Natural killer cell (primary cell): ENCODE measurements at places on chromosomes 12 and 14. TPM values are rescaled to one million over a fixed set of nuclear protein-coding genes. Genes with fewer than 3 reads are reported as not detected.
A peak's percentile ranks its signal among the peaks of the same experiment; 100 is the strongest.

DNA sequence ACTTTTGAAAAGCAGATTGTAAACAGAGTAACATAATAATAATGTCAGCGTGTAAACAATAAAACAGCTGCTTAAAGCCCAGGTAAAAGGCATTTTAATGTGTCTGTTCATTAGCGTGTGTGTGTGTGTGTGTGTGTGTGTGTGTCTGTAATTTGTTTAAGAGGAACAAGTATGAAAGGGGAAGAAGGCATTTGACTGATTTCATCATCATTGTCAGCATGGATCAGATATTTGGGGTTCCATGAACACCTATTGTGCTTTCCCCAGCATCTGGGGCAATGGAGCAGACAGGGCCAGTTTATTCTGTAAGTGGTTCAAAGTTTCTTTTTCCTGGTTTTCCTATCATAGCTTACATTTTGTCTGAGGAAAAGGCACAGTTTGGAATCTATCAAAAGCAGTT, 28.9 kb downstream of the SLC25A21 start:
- no peak overlapping the region for H3K4me3 ChIP-seq
- H3K27me3 ChIP-seq: no peaks in the 10 kb centered on the region
- H3K27ac ChIP-seq: no peak overlapping the region

GRCh38 chr12:62434494-62435302, 31.9 kb upstream of the MON2 start:
- H3K36me3 ChIP-seq: no peaks in the 10 kb centered on the region
- H3K27ac ChIP-seq: no peak overlapping the region
- peaks cover 9% of the 10 kb centered on the region for H3K27me3 ChIP-seq
- peak; percentile 23 for DNase-seq
- H3K4me3 ChIP-seq: peak overlapping the region; percentile 21

GRCh38 chr14:88831284-88831683, 6.8 kb downstream of the TTC8 start:
- no peaks in the 10 kb centered on the region for H3K4me1 ChIP-seq
- DNase-seq: no peak
- no peak overlapping the region for H3K27ac ChIP-seq
- no peak overlapping the region for H3K4me3 ChIP-seq
- H3K36me3 ChIP-seq: no peaks in the 10 kb centered on the region

GRCh38 chr12:26668847-26669246, 164.1 kb downstream of the ITPR2 start:
- H3K4me3 ChIP-seq: no peak overlapping the region
- H3K27me3 ChIP-seq: no peaks in the 10 kb centered on the region
- H3K27ac ChIP-seq: no peak overlapping the region

GRCh38 chr12:113601656-113602263, 130.1 kb upstream of the LHX5 start:
- no peak overlapping the region for H3K27ac ChIP-seq
- H3K36me3 ChIP-seq: no peaks in the 10 kb centered on the region
- H3K4me3 ChIP-seq: no peak overlapping the region
- DNase-seq: no peak
- H3K4me1 ChIP-seq: no peaks in the 10 kb centered on the region
- no peaks in the 10 kb centered on the region for H3K27me3 ChIP-seq

- H3K4me3 ChIP-seq: no peak overlapping the region
- H3K36me3 ChIP-seq: no peaks in the 10 kb centered on the region
- H3K4me1 ChIP-seq: peaks cover 8% of the 10 kb centered on the region
- no peak for DNase-seq
- H3K27ac ChIP-seq: no peak overlapping the region
These were observed 101.1 kb upstream of the BCL2L14 start for GRCh38 chr12:11969437-11970154.

DNA sequence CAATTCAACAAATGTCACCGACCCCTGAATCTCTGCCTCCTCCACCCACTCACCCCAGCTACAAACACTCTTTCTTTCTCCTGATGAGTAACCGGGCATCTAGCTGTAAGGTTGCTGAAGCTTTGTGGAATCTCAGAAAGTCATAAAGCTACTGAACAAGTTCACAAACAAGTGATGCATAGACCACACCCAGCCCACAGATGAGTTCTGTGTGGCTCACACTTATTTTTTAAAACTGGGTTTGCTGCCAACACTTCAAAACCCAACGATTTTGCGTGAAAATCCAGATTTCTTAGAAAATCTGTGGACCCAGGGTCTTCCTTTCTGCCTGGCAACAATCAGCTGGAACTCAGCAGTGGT, 96.1 kb downstream of the APAF1 start:
- peaks cover 9% of the 10 kb centered on the region for H3K27me3 ChIP-seq
- no peak overlapping the region for H3K27ac ChIP-seq
- no peak for DNase-seq
- no peaks in the 10 kb centered on the region for H3K36me3 ChIP-seq
- peaks cover 9% of the 10 kb centered on the region for H3K4me1 ChIP-seq

DNA sequence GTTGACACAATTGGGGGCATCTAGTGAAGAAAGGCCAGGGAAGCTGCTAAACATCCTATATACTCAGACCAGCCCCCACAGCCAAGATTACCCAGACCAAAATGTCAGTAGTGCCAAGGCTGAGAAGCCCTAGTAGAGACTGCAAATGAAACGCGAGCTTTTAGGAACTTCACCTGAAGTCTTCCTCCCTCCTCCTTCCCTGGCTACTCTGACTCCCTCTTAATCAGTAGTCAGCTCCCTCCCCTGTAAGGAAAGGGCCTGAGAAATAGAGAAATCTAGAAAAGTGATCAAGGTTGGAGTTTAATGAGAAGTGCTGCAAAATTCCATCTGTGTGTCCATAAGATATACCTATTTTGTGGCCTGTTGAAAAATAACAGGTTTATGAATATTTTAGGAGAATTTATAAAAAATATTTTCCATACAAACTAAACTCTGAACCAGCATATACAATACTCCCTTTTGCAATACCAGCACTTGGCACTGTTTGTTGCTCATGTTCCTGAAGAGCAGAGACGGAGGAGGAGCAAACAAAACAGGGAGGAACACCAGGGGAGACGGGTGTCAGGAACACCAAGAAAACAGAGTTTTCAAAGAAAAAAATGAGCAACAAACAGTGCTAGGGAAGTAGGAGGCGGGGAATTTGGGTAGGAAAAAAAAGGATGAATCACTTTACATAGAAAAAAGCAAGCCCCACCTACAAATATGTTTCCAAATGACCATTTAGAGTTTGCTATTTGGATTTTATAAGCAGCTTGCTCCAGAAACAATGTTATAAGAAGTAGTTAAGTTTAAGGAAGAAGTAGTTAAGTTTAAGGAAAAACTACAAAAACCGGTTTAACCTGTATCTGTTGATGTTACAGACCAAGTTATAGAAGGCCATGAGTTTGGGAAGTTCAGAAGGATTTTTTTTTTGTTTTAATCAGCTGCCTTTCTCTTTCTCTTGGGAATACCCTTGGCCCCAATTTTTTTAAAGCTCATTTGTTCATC, 282.1 kb upstream of the GRIP1 start:
- no peaks in the 10 kb centered on the region for H3K27me3 ChIP-seq
- H3K4me1 ChIP-seq: peaks cover 21% of the 10 kb centered on the region
- no peak for DNase-seq
- H3K4me3 ChIP-seq: no peak overlapping the region
- H3K36me3 ChIP-seq: no peaks in the 10 kb centered on the region

DNA sequence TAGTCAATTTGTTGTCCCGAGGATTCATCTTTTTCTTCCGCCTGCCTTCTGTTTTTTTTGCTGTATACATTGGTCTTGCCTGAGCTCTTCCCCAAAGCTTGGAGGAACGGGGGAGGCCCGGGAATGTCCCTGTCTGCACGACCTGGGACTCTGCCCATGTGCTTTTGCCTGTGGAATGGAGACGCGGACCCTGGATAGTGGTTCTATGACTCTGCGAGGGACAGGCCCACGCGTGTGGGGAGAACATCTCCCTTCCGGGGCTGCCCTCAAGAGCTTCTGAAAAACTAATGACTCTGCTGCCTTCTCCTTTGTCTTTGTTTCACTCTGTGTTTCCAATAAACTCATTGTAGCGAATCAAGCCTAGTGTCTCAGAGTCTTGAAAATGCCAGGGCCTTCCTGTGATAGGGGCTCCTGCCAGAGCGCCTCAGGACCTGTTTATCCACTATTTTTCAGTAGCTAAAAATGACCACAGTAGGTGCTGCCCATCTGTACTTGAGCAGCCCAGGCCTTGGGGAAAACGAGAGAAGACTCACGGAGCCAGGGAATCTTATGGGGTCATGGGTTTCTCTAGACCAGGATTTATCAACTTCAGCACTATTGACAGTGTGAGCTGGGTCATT, 12.3 kb downstream of the KRT83 start:
- H3K4me1 ChIP-seq: peaks cover 37% of the 10 kb centered on the region
- H3K36me3 ChIP-seq: no peaks in the 10 kb centered on the region
- H3K27ac ChIP-seq: no peak overlapping the region
- no peak for DNase-seq

DNA sequence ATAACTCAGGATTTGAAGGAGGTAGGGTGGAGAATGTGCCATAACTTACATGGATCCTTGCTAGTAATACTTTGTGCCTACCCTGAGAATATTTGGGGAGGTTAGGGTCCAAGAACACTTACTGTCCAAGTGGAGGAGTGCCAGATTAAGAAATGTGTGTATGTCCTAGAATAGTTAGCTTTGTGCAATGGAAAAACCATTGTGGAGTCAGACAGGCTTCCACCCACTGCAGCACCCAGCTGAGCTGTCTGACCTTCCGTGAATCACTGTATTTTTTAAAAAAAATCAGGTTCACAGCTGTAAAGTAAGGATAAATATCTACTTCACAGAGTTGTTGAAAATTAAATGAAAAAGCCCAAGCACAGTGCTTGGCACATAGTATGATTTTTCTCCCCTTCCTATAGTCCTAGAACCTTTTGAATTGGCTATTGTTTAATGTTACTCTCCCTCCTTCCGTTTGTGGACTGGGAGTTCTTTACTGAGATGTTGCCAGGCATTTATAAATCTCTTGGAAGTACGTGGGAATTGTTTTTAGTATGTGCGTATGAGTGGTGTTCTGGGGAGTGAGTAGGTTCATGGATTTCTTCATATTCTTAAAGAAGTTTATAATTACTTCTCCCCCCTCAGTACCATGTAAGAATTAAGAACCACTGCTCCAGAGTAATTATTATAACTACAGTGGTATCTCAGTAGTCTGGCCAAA, 9.2 kb downstream of the RAB21 start:
- no peaks in the 10 kb centered on the region for H3K4me1 ChIP-seq
- H3K36me3 ChIP-seq: peaks cover 12% of the 10 kb centered on the region
- H3K27ac ChIP-seq: no peak overlapping the region
- H3K4me3 ChIP-seq: no peak overlapping the region

DNA sequence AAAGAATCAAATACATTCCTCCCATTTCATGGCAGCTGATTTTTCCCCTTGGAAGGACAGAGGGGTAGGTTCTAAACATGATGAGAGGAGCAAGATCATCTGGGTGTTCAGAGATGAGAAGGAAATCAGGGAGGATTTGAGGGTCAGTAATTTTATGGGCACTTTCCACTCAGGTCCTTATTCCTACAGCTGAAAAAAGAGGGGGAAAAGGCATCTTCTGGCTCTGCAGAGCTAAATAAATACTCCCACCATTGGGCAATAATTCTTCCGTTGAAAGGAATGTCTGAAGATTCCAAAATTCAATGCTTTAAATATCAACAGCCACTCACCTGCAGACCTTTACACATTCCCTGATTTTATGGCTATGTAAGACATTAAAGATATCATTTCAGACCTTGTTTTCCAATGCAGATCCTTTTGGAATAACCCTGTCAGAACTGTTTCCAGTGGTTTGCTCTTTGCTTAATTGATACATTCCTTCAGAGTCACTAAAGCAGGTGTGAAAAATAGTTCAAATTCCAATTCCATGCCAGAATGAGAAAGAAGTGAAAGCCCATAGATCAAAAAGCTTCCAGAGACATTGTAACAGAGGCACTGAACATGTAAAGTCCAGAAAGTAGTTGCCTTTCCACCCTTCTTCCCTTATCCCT, 233.3 kb upstream of the KRR1 start:
- no peak overlapping the region for H3K4me3 ChIP-seq
- H3K27ac ChIP-seq: no peak overlapping the region
- no peaks in the 10 kb centered on the region for H3K36me3 ChIP-seq
- H3K27me3 ChIP-seq: no peaks in the 10 kb centered on the region
- H3K4me1 ChIP-seq: no peaks in the 10 kb centered on the region

- DNase-seq: no peak
- H3K27ac ChIP-seq: no peak overlapping the region
- H3K27me3 ChIP-seq: no peaks in the 10 kb centered on the region
- H3K4me3 ChIP-seq: no peak overlapping the region
- no peaks in the 10 kb centered on the region for H3K4me1 ChIP-seq
These were observed 1038.4 kb downstream of the GALC start for GRCh38 chr14:86954623-86955022.

DNA sequence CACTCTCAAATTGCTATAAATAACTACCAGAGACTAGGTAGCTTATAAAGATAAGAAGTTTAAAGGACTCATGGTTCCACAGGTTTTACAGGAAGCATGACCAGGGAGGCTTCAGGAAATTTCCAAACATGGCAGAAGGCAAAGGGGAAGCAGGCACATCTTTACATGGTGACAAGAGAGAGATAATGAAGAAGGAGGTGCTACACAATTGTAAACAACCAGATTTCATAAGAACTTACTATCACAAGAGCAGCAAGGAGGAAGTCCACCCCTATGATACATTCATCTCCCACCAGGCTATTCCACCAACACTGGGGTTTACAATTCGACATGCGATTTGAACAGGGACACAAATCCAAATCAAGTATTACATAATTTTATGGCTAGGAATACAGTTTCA, 257.7 kb downstream of the BTG1 start:
- no peaks in the 10 kb centered on the region for H3K27me3 ChIP-seq
- H3K36me3 ChIP-seq: no peaks in the 10 kb centered on the region
- no peak overlapping the region for H3K4me3 ChIP-seq
- H3K27ac ChIP-seq: no peak overlapping the region

DNA sequence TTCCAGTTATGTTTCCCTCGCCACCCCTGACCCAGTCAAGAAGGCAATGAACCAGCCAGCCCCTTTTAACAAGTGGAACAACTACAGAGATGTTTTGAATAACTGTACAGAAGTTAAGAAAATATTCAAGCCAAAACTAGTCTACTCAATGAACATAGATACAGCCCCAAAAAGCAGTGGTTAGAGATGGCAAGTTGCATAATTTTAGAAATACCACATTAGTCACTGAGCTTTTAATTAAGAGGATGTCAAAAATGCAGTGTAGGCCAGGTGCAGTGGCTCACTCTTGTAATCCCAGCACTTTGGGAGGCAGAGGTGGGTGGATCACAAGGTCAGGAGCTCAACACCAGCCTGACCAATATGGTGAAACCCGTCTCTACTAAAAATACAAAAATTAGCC, 27.2 kb downstream of the PROX2 start:
- DNase-seq: no peak
- H3K36me3 ChIP-seq: no peaks in the 10 kb centered on the region
- H3K4me3 ChIP-seq: no peak overlapping the region
- H3K27me3 ChIP-seq: no peaks in the 10 kb centered on the region
- H3K27ac ChIP-seq: no peak overlapping the region

PLEKHD1 gene
- 0.78 TPM for total RNA-seq

GPR132 gene
- 18.2 TPM for total RNA-seq

ANKRD9 gene
- total RNA-seq: 4.0 TPM

PTGDR gene
- total RNA-seq: 112 TPM
